Caki2 (cell line): ENCODE measurements at places on chromosomes 1 and 21. TPM values are rescaled to one million over a fixed set of nuclear protein-coding genes. Genes with fewer than 3 reads are reported as not detected.

The GJA5 gene
- not detected in 2 replicates for total RNA-seq

The CAPZA1 gene
- 192 and 237 TPM in 2 replicates for total RNA-seq

- no peak for DNase-seq
Observed at GRCh38 chr21:42037943-42038342, 27.8 kb upstream of the ZBTB21 start.

GRCh38 chr1:182784556-182785171, 4.9 kb upstream of the NPL start:
- DNase-seq = peak; percentile 24

DNA sequence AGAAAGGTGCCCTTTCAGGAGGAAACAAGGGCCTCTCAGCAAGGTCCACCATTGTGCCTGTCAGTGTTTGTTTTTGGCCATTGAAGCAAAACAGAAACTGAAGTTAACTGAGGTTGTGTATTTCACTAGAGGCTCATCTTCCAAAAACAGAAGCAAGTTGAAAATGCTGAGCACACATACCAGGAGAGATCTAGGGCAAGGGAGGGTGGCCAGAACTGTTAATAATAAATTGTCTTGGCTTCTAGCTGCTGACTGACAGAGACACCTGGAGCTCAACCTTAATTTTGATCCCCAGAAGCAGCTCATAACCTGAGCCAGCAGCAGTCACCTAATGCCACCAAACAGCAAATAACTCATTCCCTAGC, 5.2 kb downstream of the AGMAT start:
- DNase-seq = no peak

DNA sequence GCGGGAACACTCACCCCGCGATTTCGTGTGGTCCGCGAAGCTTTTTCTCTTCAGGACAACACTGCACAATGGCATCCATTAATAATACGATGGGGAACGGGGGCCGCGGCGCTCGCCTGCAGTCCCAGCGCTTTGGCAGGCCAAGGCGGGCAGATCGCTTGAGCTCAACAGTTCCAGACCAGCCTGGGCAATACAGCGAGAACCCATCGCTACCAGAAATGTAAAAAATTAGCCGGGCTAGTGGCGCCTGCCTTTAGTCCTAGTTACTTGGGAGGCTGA, 17.7 kb downstream of the OR2C3 start:
- DNase-seq = no peak

DNA sequence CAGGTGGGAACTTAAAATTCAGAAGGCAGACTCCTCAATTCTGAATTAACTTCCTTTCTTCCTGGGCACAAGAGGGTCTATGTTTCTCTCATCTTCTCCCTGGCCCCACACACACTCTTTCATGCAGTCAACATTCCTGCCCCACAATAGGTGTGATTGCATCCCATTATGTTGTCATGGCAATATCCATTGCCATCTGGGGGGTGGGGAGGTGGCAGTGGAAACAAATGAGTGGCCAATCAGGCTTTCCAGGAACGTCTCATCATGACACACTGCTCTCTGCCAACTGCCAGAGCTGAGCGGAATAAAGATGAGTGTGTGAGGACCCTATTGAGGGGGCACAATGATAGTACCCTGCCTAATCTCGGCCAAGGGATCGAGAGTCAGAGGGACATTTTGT, 80.4 kb downstream of the KCND3 start:
- no peak for DNase-seq
